ENCODE measurements at places on chromosomes 4 and X.

DNA sequence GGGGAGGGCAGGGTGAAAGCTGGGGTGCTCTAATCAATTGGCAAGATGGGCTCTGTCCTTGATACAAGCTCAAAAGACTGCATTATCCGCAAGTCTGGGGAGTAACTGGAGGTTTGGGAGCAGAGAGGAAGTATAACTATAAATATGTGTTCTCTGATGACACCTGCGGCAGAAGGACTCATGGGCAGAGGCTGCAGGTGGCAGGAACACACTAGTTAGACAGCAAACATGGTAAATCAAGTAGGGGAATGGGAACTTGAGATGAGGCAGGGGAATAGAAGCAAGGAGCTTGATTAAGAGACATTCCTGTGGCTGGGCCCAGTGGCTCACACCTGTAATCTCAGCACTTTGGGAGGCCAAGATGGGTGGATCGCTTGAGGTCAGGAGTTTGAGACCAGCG, 30.3 kb downstream of the SH3KBP1 start:
- no peak for DNase-seq

GRCh38 chr4:101942891-101943290, 152.4 kb downstream of the BANK1 start:
- no peak for DNase-seq

DNA sequence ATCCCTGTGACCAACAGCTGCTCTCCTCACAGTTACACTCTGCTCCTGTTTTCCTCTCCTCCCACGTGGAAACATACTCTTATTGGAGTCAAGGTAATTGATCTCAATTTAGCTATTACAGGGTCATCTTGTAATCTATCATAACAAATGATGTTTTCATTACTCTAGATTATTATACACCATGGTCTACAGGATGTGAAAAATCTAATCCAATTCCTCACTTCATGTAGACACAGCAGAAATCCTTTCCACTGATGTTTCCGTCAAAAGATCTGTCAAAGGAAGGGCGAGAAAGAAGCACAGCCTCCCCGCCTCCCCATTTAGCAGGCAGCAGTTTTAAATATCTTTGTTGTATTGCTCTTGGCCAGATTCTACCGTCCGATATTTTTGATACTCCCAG, 13.7 kb upstream of the DCTD start:
- DNase-seq: no peak

DNA sequence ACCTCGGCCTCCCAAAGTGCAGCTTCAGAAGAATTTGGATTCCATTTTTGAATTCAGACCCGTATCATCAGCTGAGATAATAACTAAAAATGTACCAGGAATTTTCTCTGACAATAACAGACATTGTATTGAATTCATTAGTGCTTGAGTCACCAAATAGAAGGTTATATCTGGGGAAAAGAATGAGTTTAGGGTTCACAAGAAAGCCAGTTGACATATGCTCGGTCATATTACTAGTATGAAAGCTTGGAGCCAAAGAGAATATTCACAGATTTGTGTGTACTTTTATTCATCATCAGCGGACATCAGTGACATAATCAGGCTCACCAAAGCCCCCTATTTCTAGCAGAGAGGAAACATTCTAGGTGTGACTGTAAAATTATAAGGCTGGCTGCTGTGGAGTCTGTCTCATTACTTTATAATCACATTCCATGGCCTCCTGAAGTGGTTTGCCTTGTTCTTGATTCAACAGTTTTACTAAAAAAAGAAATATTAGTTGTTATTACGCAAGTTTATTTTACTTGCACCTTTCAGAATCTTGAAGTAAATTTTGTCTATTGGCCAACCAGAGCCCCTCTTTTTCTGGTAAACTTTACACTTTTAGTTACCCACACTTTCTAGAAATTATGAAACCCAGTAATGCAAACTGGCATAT, 14.6 kb upstream of the DCTD start:
- DNase-seq: no peak

- no peak for DNase-seq
Observed at GRCh38 chr4:7607156-7607910, 172.6 kb upstream of the PSAPL1 start.

GRCh38 chr4:87512400-87512799, 16.8 kb downstream of the SPARCL1 start:
- DNase-seq: no peak

DNA sequence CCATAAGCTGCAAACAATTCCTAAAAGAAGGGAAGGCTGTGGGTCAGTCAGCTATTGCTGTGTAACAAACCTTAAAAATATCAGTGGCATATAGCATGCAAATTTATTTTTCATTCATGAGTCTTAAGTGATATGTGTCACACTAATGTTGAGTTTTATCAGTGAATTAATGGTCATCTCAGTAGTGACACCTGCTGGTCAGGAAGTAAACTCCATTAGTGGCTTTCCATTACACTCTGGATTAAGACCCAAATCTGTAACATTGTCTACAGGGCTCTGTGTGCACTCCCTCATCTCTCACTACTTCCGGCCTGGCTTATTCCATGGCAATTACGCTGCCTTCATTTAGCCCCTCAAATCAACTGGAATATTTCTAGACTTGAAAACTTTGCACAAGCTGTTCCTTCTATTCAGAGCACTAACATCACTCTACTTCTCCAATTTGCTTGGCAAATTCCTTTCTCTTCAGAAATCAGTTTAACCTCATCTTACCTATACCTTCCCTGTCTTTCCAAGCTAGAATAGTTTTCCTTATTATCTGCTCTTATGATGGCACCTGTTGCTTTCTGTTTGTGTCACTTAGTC, 217.3 kb upstream of the TAPT1 start:
- no peak for DNase-seq

DNA sequence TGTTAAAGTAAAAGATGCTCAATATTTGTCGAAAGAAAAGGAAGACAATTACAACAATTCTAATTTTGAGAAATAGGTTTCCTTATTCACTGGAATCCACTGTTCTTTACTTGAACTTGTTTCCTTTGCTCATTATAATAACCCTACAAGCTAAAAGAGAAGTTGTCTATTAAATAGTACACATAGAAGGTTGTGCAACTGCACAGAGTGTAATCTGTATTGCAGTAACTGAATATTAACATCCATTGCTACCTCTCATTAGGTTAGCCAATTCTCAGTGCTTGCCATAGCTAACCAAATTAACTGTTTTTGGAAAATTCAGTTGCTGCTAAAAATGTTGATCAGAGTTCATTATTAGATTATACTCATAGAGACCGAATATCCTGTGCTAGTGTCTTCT, 120.0 kb downstream of the PDLIM5 start:
- DNase-seq: no peak

GRCh38 chrX:50889582-50889981, 21.0 kb upstream of the BMP15 start:
- DNase-seq: no peak

- no peak for DNase-seq
Observed at GRCh38 chrX:105882581-105883275, 60.4 kb downstream of the NRK start.

DNA sequence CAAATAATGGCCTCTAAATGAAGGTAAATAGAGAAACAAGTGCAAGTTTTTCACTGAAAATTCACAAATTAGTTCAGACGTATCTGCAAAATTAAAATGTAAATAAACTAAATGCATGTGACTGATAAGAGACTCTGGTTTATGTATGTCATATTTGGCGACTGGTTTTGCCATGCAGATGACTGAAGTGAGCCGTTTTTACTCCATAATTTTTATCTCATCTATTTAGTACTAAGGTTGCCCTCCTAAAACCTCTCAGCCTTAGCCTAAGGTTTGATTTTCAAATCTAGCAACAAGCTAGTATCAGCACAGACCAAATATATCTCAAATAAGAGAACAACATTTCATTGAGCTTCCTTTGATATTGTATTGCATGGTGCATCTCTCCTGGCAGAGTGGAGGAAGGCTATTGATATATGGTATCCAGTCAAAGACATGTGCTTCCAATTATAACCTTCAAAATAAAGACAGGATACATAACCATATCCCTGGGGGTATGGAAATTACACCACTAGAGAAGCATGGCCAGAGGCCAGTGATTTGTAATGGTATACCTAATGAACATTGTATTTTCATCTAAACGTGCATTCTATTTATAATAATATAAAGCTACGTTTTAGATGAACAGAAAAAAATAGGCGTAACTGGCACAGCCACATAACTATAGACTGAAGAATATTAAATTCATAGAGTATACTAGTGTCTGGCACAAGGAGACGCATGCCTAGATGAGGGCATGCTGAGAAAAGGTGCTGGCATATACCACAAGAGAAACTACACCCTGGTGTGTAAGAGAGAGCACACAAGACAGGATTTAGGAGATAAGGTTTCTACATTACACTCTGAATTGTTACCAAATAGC, 392.6 kb upstream of the INTU start:
- DNase-seq: no peak

- no peak for DNase-seq
Observed at GRCh38 chr4:124526331-124526730, 186.2 kb downstream of the ANKRD50 start.

- DNase-seq: no peak
Observed at GRCh38 chrX:84709987-84710386, 207.7 kb upstream of the HDX start.

DNA sequence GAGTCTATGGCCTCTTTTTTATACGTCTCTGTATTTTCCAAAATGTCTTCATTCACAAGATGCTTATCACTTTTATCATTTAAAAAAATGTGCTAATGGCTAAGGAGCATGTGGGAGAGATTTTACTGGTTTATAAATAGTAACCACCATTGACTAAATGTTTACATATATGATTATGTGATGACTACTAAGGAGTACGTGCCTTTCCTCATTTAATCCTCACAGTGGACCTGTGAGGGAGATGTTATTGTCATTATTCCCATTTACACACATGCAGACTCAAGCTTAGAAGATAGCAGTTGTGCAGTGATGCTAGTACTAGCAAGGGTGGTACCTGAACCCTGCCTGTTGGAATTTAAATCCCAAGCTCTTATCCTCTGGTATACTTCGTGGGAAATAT, 2.4 kb downstream of the SRD5A3 start:
- no peak for DNase-seq

- no peak for DNase-seq
Observed at GRCh38 chrX:38500141-38500540, 61.2 kb upstream of the TSPAN7 start.

DNA sequence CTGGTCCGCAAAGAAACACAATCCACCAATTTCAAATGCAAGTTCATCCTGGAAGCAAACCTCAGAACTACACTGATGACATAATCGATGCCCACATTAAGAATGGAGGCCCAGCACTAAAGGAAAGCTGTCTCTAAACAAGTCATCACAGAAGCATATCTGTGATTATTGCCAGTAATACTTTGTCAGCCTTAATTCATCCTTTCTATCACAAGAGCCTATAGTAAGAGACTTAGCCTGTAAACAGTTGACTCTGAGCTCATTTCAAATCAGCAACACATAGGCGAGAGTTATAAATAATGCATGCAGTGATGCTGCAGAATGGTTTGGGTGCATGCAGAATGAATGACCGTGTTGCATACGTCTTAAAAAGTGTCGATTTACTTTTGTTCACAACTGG, 105.9 kb upstream of the ZFP42 start:
- no peak for DNase-seq

DNA sequence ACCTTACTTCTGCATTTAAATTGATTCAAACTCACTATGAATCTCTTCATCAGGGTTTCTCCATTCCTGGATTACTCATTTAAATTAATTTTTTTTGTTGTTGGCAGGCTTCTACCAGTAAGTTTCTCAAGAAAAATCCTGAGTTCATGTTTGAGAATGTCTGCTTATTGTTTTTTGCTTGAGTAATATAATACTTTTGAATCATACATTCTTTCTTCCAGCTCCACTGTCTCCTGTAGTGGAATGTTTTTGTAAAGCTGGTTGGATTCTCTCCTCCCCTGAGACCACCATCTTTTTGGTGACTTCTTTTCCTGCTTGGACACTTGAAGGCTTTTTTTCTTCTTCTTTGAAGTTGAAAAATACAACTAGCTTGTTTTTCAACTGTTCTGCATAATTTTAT, 4.3 kb upstream of the MID1IP1 start:
- no peak for DNase-seq

DNA sequence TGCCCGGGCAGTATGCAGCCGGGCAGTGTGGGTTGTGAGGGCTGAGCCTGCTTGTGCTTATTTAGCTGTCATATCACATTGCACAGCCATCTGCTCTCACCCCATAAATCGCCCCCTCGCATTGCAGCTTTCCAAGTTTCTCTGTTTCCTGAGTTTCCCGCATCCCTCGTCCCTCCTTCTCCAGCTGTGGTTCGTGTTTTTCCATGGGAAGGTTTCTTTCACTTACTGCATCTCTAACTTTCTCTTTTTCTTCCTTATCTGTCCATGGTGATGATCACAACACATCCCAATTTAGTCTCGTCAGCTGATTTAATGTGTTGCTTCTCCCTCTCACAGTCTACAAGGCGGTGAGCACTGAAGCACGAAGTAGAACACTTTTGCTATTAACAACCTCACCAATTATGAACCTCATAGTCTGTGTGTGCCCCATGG, 118.1 kb downstream of the ENPP6 start:
- DNase-seq: no peak

DNA sequence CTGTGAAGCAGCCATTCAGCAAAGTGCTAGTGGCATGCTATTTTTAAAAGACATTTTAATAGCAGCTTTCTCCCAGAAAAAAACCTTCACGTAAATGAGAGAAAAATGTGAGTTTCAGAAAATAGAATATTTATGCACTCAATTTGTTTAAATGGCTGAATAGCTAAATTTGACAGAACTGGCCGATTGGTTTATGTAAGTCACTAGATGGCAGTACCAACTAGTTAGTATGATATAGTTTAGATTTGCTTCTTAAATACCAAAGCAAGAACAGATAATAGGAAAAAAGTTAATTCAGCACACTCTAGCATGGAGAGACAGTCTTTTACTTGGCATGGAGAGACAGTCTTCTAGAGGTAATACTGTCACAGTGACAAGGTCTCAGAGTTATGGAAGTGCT, 250.1 kb downstream of the SNCA start:
- no peak for DNase-seq

GRCh38 chrX:9535101-9535500, 70.2 kb downstream of the TBL1X start:
- DNase-seq: no peak
